OCI-M1 (cell line): ENCODE measurements at places on chromosomes 7 and 10.

DNA sequence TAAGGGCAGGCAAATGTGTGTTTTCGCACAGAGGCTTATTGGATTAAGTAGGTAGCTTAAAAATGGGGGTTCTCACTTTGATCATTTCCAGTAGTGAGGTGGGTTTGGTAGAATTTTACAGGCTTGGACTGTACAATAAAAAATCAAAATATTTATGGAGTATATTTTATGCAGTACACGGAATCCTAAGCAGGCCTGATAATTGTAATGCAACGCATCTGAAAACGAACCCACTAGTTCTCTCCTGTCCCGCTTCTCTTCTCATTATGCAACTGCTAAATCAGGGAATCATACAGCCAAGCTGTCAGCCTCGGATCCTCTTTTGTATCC, 377 bp upstream of the POLR1F start:
- no peak for DNase-seq

- DNase-seq, result no peak
Measured at GRCh38 chr7:52842202-52842900, 193.1 kb upstream of the POM121L12 start.

GRCh38 chr7:75885036-75885435, 6.2 kb downstream of the RHBDD2 start:
- no peak for DNase-seq

- DNase-seq, result no peak
Measured at GRCh38 chr10:60878224-60878623, 65.8 kb downstream of the RHOBTB1 start.

GRCh38 chr10:79264942-79265341, 82.3 kb upstream of the PPIF start:
- no peak for DNase-seq

GRCh38 chr7:94344826-94345225, 49.9 kb upstream of the COL1A2 start:
- DNase-seq, result no peak

DNA sequence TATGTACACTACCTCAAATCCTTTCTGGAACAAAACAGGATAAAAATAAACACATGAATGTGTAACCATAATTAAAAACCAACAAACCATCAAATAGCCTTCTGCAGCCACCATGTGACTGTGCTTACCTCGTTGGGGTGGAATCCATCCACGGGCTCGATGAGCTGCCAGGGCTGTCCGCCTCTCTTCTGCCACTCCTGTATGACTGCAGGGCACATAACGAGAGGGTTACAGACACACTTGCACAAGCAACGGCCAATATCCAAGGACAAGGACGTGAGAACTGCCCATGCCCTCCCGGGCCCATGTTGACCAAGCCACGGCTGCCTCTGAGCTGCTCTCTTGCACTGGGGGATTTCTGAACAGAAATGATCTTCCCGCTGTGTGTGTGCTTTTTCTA, 132.2 kb downstream of the ANLN start:
- no peak for DNase-seq

DNA sequence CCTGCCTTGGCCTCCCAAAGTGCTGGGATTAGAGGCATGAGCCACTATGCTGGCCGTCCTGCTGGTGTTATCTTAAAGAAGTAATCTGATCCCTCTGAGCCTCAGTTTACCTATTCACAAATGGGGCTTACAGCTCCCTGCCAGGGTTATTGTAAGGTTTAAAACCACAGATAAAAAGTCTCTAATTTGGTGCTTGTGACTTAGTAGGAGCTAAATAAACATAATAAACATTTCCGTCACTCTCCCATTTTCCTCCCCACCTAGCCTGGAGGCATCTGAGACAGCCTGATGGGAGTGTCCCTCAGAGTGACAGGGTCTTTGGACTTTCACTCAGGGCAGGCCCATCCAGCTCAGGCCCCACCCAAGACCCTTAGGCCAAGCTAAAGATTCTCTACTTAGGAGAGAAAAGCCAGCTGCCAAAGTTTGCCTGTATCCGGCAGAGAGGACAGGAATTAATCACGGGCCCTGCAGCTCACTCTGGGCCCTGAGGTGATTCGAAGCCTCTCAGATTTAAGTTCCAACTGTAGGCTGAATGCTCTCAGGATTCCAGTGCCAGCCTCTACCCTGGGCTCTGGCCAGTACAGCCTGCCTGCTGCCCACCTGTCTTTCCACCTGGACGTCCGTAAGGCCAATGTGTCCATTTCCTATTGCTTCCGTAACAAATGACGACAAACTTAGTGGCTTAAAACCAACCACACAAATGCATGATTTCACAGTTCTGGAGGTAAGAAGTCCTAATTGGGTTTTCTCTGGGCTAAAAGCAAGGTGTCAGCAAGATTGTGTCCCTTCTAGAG, 21.8 kb upstream of the DUSP5 start:
- no peak for DNase-seq

GRCh38 chr10:3391657-3392056, 219.1 kb upstream of the PITRM1 start:
- no peak for DNase-seq

DNA sequence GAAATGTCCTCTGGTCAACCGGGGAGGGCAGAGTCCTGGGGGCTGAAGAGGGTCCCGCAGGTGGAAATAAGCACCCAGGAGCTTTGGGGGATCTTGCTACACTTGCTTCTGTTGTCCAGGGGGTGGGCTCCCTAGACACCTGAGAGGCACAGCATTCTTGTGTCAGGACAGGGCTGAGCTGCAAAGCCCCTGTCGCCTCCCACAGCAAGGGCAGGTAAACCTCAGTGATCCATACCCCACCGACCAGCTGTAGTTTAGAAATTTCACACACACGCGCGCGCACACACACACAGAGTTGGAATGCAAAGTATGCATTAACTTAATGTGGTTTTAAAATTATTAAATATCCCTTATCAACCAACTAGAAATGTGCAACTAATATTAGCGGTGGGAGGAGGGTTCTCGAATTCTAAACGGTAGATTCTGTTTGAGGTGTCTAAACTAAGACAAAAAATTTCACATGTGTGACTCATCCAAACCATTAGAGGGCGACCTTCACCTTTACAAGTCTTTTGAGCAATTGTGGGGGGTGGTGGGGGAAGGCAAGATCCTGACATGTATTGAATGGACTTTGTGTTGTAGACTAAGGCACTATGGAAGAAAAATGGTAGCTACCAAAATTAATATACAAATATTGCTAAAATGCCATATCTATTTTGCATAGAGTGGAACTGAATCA, 34.3 kb upstream of the PTF1A start:
- peak; percentile 51 for DNase-seq

DNA sequence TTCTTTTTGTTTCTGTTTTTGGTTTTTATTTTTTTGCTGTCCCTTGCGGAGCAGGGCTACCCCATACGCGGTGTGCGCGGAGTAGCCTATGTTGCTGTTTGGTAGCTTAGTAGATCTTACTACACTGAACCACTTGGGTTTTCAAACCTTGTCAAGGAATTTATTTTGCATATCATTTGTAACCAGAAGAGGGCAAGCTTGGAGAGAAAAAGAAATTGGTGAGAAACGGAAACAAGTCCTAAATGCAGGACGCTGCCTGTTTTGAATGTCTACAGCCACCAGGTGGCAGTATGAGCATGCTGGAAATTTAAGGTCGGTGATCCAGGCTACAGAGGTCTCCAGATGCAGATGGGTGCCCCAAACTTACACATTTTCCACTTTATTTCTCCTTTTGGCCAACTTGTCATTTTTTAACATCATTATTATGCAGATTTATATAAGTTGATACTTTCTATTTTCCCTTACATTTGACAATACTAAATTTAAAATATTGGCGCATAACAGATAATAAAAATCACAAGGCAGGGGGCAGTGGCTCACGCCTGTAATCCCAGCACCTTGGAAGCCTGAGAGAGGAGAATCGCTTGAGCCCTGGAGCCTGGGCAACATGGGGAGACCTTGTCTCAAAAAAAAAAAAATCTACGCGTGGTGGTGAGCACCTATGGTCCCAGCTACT, 15.3 kb upstream of the TRA2A start:
- peak; percentile 92 for DNase-seq

GRCh38 chr10:26197248-26197647, 19.3 kb upstream of the GAD2 start:
- DNase-seq, result no peak

DNA sequence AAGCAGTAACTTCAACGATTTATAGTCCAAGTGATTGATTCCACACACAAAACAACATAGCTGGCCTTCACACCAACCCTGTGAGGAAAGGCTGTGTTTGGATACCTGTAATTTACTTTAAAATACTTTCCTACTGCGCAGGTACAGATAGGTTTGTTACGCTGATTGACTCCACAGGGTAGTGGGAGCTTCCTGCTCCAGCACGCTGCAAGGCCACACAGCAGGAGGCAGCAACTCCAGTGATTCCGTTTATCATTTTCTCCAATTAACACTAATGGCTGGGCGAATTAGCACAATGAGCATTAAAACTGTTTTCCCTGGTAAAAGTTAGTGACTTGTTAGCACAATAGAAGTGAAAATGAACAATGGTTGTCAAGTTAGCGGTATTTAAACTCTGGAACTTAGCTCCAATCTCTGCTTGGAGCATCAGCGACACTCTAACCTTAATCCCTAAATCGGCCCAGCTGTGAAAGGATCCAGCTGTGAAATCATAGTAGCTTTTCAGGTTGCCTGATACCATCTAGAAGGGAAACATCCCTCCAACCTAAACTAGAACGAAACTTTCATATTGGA, 959 bp downstream of the DCLRE1C start:
- DNase-seq, result no peak

DNA sequence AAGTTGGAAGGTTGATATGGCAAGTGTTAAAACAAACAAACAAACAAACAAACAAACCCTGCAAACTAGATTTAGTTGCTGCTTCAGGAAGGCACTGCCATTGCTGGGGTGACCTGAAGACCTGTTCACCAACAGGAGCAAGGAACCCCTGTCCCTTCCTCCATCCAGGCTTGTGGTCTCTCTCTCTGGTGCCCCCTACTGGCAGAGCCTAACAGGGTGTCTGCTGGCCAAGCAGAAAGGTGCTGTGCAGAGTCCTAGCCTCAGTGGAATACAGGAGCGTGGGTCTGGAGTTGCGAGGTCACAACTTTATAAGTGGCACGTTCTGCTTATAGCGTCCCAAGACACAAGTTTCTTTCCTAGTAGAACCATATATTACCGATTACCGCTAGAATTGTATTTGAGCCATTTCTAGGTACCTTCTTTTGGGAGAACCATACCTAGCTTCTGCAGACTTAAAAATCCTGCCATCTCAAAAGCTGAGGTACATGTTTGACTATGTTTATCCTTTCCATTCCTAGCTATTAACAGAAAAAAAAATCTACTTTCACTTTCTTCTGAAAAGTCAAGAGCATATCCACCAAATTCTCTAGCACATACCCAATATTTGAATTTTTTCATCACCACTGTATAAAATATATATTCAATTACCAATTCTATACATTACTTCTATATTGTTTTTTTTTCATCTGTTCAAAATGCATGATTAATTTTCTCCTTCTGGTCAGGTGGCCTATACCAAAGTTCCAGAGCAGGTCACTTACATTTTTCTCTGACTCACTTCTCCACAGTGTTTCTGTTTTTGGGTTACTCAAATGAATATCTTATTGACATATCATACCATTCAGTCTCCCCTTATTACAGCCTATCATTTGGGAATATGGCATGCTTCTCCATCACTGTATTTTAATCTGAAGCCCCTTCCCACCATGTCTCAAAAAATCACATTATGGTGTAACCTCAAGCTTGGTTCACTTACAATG, 29.1 kb upstream of the CALD1 start:
- DNase-seq, result peak; percentile 41

DNA sequence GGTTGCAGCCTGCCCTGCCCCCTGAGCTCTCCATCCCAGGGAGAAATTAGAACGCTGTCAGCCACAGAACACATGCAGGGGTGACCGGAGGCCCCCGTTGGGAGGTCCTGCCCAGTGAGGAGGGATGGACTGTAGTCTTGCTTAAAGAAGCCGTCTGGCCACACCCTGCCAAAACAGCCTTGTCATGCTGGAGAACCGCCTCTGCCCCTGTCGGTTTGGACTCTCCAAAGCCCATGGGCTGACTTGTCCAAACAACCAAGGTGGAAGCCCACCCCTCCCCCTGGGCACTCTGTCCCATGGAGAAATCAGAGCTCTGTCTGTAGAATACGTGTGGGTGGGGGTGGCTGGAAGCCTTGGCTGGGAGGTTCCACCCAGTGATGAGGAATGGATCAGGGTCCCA, 12.7 kb upstream of the TBATA start:
- DNase-seq, result no peak

- DNase-seq, result no peak
Measured at GRCh38 chr10:2987185-2987768, 80.1 kb upstream of the PFKP start.

DNA sequence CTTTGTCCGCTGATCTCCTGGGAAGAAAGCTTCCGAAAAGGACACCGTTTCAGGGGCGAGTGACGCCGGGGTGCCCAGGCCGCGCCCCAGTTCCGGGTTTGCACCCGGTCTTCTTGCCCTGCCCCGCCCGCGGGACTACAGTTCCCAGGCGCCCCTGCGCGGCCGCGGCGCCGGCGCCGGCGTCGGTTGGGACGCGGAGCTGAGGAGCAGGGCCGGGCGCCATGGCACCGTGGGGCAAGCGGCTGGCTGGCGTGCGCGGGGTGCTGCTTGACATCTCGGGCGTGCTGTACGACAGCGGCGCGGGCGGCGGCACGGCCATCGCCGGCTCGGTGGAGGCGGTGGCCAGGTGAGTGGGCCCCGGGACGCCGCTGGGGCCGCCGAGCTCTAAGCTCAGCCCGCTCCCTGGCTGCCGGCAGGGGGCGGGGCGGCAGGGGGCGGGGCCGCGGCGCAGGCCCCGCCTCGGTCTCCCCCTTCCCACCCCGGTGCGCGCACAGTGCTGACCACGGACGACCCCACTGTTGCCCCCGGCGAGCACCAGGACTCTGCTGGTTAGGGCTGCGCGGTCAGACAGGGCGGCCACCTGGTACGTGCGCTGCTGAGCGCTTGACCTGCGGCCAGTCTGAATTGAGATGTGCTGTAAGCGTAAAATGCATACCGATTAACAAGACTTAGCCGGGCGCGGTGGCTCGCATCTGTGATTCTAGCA, at the start of gene LHPP:
LHPP (plus strand) TSS at position 182 of the 706 bp plus-strand sequence; CDS start at position 222, 40 bp downstream.
- DNase-seq, result peak; percentile 92

GRCh38 chr10:132020456-132020855, 38.7 kb upstream of the BNIP3 start:
- no peak for DNase-seq

GRCh38 chr10:31721096-31721495, 207.5 kb downstream of the ARHGAP12 start:
- no peak for DNase-seq

DNA sequence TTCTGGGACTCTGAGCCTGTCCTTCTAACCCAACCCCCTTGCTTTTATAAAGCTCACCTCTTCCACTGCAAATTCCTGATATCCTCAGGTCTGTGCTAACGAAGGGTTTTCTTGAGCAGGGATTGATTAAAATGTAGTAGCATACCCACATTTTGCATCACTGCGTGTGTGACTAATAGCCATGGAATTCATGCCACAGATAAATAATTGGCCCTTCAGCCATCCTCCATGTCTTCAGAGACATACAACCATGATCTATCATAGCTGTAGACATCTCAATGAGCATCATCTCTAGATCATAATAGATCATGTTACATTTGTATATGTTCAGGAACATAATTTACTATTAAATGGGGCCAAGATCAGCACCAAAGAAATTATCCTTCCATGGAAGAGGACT, 990.3 kb downstream of the KCNMA1 start:
- DNase-seq, result no peak
